ENCODE measurements at places on chromosomes 3 and 15. TPM values are rescaled to one million over a fixed set of nuclear protein-coding genes. Genes with fewer than 3 reads are reported as not detected.
A peak's percentile ranks its signal among the peaks of the same experiment; 100 is the strongest.

GRCh38 chr3:156404217-156404616 lies 150.7 kb downstream of the SSR3 start:
- DNase-seq, result no peak
- H3K27ac ChIP-seq, result no peak overlapping the region
- H3K4me1 ChIP-seq, result no peaks in the 10 kb centered on the region
- H3K4me3 ChIP-seq, result no peak overlapping the region

DNA sequence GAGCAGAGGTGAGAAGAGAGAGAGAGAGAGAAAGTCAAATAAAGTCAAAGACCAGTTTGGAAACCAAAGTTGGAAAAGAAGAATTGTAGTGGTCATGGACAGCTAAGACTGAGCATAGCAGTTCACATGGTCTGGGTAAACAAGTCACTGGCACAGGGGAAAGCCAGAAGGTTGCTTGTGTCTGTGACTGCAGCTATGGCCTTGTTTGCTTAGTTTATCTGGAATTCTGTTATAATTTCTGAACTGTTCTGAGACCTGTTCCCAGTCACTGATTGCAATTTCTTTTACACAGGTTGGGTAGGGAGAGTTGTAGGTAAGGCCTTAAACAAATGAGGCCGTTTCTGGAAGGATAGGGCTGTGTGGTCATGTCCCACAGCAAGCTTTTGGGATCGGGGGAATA lies 43.4 kb upstream of the MYZAP start:
- H3K4me1 ChIP-seq, result peaks cover 14% of the 10 kb centered on the region
- H3K27me3 ChIP-seq, result peaks cover 22% of the 10 kb centered on the region
- H3K36me3 ChIP-seq, result no peaks in the 10 kb centered on the region
- no peak overlapping the region for H3K27ac ChIP-seq

GUCA1C gene
- not detected for polyA plus RNA-seq

- H3K27me3 ChIP-seq, result no peaks in the 10 kb centered on the region
- peaks cover 7% of the 10 kb centered on the region for H3K4me1 ChIP-seq
- H3K36me3 ChIP-seq, result no peaks in the 10 kb centered on the region
Measured at GRCh38 chr3:187774185-187774789, 29.0 kb upstream of the BCL6 start.

DNA sequence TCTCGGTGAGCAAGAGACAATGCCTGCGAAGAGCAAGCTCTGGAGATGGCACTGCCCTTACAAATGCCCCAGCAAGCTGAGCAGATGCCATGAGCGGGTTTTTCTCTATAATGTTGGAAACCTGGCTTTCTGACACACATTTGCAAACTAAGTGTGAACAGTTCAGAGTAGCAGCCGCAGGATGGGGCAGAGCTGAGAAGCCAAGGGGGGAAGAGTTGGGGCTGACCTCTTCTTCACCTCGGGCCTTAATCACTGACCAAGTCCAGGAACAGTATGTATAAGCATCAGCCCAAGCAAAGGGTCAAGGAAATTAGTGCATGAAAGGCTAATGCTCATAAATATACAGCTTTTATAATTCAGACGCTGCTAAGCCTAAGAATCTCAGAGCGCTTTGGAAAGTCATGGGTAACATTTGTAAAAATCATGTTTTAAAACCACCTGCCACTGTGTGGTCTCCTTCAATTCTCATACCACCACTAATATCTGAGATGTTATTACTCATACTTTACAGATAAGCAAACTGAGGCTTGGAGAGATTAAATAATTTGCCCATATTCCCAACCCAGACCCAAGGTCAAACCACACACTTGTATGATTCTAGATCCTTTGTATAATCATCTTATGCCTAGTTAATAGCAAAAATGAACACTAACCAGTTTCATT lies 603.4 kb downstream of the FOXP1 start:
- no peak for DNase-seq
- H3K27me3 ChIP-seq, result no peaks in the 10 kb centered on the region
- H3K27ac ChIP-seq, result peak overlapping the region; percentile 80
- H3K36me3 ChIP-seq, result peaks cover 58% of the 10 kb centered on the region
- peaks cover 15% of the 10 kb centered on the region for H3K4me1 ChIP-seq

DNA sequence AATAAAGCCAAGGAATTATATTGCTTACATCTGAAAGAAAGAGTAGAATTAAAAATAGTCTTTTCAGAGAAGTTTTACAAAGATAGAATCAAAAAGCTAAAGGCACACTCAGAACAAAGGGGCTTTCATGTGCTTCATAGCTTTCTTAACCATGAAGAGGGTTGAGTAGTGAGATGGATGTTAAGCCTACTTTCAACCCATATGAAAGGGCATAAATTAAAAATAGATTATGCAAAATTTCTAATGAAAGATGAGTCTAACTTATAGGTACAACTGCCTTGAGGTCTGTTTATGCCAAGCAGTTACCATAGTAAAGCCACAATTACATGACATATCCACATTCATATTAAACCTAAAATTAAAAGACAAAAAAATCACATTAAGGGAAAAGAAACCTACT lies 223.3 kb upstream of the ARHGEF26 start:
- no peak for DNase-seq
- H3K4me3 ChIP-seq, result no peak overlapping the region
- H3K36me3 ChIP-seq, result no peaks in the 10 kb centered on the region
- no peaks in the 10 kb centered on the region for H3K27me3 ChIP-seq

GRCh38 chr3:152190636-152191183 lies 78.0 kb upstream of the MBNL1 start:
- no peaks in the 10 kb centered on the region for H3K27me3 ChIP-seq
- no peak for DNase-seq
- no peaks in the 10 kb centered on the region for H3K36me3 ChIP-seq
- no peak overlapping the region for H3K27ac ChIP-seq
- H3K4me3 ChIP-seq, result no peak overlapping the region

DNA sequence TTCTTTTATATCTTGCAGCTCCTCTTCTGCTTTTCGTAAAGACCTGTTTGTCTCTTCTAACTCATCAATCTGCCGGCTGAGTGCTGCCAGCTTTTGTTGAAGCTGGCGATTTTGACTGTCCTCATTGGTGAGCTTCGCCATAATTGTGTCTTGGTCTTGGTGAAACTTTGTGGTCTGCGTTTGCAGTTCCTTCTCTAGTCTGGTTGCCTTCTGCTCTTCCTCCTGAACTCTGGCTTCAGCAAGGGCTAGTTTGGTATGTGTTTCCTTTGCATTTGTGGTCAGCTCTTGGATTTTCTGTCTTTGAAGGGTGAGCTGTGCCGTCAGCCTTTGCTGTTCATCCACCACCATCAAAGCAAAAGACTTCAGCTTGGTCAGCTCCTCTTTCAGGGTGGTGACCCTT lies 32.9 kb downstream of the CMSS1 start:
- no peak overlapping the region for H3K27ac ChIP-seq
- H3K27me3 ChIP-seq, result no peaks in the 10 kb centered on the region
- no peak overlapping the region for H3K4me3 ChIP-seq
- peaks cover 5% of the 10 kb centered on the region for H3K4me1 ChIP-seq
- H3K36me3 ChIP-seq, result no peaks in the 10 kb centered on the region

GRCh38 chr3:10370429-10370828 lies 49.5 kb upstream of the SEC13 start:
- H3K27me3 ChIP-seq, result no peaks in the 10 kb centered on the region
- H3K4me3 ChIP-seq, result no peak overlapping the region
- H3K36me3 ChIP-seq, result no peaks in the 10 kb centered on the region
- no peaks in the 10 kb centered on the region for H3K4me1 ChIP-seq

DNA sequence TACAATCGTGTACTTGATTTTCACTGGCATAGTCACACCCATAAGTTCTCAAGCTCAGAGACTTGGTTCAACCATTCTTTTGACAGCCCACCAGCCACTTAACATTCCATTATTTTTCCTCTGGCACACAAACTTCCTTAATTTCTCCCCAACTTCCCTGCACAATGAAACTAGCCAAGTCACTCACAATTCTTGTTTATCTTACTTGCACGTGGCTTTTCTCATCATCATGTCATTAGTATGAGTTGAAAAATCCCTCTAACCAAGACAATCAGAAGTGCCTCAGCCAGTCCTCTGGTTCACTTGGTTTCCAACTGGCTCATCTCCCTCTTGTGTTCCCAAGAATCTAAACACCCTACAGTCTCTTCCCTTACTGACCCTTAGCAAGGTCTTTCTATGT lies 110.5 kb upstream of the PTPRG start:
- H3K27me3 ChIP-seq, result no peaks in the 10 kb centered on the region
- H3K4me3 ChIP-seq, result no peak overlapping the region
- no peaks in the 10 kb centered on the region for H3K4me1 ChIP-seq

DNA sequence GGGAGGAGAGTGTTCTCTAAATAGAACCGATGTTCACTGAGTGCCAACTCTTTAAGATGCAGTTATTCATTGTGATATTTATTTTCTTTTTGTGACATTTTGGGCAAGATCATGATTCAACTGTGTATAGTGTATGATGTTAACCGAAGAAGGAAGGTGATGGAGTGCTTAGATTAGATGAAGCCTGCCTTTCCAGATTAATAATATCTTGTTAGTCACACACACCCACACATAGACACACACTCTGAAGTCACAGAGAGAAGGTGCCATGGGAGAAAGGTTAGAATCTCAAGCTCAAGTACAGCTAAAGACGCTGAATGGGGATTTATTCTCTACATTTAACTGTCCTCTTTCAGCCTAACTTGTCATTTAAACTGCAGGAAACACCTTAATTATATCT lies 77.0 kb downstream of the SLC9A9 start:
- no peak overlapping the region for H3K27ac ChIP-seq
- DNase-seq, result no peak
- H3K4me1 ChIP-seq, result no peaks in the 10 kb centered on the region
- no peak overlapping the region for H3K4me3 ChIP-seq
- no peaks in the 10 kb centered on the region for H3K36me3 ChIP-seq
- H3K27me3 ChIP-seq, result no peaks in the 10 kb centered on the region

DNA sequence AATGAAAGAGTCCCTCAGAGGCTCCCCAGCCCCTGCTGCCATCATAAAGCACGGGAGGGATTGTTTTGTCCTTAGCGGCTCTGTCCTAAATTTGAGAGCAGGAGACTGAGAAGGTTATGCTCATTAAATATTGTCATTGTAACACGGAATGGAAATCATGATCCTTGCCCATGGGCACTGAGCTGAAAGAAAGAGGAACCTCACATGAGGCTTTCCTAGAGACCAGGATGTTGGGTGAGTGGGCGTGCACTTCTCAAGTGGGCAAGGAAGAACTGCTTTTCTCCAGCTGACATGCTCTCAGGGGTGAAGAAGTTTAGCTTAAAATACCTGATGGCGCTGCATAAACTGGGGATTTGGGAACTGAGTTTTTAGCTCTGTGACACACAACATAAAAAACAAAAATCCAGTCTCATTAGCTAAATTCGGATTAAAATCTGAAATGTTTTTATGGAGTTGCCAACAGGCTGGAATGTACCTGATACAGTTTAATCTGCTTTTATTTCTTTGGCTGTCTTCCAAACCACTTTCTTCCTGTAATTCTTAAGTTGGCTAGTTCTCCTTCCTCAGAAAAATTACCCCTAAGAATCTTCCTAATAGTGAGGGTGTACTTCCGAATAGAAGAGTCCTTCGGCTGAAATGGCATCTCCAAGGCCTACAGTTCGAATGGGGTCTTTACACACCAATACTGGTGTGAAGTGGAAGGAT lies 31.7 kb downstream of the ADPGK start:
- H3K27ac ChIP-seq, result no peak overlapping the region
- no peak overlapping the region for H3K4me3 ChIP-seq
- no peak for DNase-seq
- H3K4me1 ChIP-seq, result peaks cover 26% of the 10 kb centered on the region

ST8SIA2 gene
- polyA plus RNA-seq, result not detected

GRCh38 chr3:134911586-134912548 lies 116.8 kb downstream of the EPHB1 start:
- no peak overlapping the region for H3K27ac ChIP-seq
- no peaks in the 10 kb centered on the region for H3K27me3 ChIP-seq
- peak; percentile 62 for DNase-seq
- no peaks in the 10 kb centered on the region for H3K4me1 ChIP-seq
- no peaks in the 10 kb centered on the region for H3K36me3 ChIP-seq
- no peak overlapping the region for H3K4me3 ChIP-seq

DNA sequence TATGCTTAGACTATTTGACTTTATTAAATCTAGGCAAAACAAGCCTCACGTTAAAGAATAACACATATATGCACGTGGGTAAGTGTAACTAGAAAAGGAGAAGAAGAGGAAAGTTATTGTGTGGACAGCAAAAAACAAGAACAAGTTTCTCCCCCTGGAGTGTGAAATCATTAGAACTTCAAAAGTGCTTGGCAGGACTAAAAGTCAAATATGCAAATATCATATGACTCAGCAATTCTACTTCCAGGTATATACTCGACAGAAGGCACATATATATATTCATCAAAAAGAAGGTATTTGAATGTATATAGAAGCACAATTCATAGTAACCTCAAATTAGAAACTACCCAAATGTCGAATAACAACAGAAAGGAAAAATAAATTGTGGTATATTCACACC lies 68.9 kb upstream of the STXBP5L start:
- no peaks in the 10 kb centered on the region for H3K36me3 ChIP-seq
- no peaks in the 10 kb centered on the region for H3K27me3 ChIP-seq
- H3K27ac ChIP-seq, result no peak overlapping the region
- H3K4me3 ChIP-seq, result no peak overlapping the region

GRK7 gene
- not detected for polyA plus RNA-seq

DNA sequence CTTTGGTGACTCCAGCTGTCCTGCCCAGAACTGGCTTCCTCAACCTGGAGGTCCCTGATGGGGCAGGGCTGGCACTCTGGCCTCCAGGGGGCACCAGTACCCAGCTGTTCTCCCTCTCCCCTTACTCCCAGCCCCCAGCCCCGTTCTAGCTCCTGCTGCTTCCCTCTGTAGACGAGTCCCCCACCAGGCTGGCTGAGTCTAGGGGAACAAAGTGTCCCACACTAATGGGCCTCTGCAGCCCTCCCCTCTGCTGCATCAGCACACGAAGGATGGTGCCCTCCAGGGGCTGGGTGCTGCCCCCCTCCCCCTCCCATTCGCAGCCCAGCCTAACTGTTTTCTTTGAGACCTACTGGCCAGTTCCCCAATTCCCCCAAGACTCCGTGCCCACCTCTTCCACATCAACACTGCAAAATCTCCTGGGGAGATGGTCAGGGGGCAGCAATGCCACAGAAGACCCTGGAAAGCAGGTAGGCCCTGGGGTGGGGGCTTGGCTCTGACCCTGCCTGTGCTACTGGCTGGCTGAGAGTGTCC lies 4.2 kb downstream of the RHCG start:
- H3K36me3 ChIP-seq, result no peaks in the 10 kb centered on the region
- no peak overlapping the region for H3K27ac ChIP-seq
- no peak for DNase-seq
- peaks cover 9% of the 10 kb centered on the region for H3K4me1 ChIP-seq
- H3K27me3 ChIP-seq, result peaks cover 89% of the 10 kb centered on the region
- no peak overlapping the region for H3K4me3 ChIP-seq

GRCh38 chr3:72398781-72399180 lies 449.5 kb downstream of the SHQ1 start:
- H3K4me1 ChIP-seq, result peaks cover 71% of the 10 kb centered on the region
- DNase-seq, result no peak
- no peaks in the 10 kb centered on the region for H3K27me3 ChIP-seq
- no peaks in the 10 kb centered on the region for H3K36me3 ChIP-seq

MFAP1 gene
- polyA plus RNA-seq, result 12.1 TPM

THOC7 gene
- 74.6 TPM for polyA plus RNA-seq

SLC6A1 gene
- 0.45 TPM for polyA plus RNA-seq

DNA sequence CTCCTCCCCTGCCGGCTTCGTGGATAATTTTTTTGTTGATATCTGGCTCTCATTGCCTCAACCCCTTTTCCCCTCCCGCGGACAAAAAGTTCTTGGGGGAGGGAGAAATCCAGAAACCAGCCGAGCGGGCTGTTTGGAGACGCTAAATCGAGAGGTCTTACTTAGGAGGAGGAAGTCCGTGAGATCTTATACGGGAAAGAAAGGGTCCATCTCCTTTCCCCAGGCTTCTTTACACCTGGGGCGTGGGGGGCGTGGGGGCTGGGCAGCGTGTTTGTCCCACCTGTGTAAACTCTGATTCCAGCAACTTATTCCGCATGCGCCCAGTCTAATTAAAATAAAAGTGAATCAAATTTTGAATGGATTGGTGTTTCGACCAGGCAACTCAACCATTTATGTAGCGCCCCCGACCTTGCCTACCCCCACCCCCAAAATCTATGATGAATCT lies 364 bp upstream of the CADPS start:
- no peak overlapping the region for H3K27ac ChIP-seq
- H3K4me3 ChIP-seq, result no peak overlapping the region
- H3K27me3 ChIP-seq, result peaks cover 37% of the 10 kb centered on the region
- no peaks in the 10 kb centered on the region for H3K36me3 ChIP-seq
